ENCODE measurements at places on chromosomes 1 and 21. TPM values are rescaled to one million over a fixed set of nuclear protein-coding genes. Genes with fewer than 3 reads are reported as not detected.

Gene SLC1A7
- polyA plus RNA-seq, result 0.09 TPM

GRCh38 chr21:17231124-17231523, 281.7 kb upstream of the CXADR start:
- no peak for DNase-seq

DNA sequence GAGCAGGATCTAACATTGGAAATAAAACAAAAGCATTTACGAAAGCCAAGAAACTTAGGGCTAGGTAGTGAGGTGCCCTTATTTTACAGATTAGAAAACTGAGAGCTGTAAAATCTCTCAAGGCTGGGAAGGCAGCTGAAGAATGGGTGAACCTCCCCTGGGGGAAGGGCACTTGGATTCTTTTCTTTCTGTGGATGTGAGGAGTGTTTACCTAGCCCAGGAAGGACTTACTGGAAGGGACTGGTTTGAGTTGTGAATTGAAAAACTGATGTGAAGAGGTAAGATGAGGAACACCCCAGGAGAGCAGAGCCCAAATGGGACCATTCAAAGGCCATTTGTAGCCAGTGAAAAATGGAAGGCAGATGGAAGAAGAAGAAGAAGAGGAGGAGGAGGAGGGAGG, 74.7 kb upstream of the NGF start:
- DNase-seq, result no peak

DNA sequence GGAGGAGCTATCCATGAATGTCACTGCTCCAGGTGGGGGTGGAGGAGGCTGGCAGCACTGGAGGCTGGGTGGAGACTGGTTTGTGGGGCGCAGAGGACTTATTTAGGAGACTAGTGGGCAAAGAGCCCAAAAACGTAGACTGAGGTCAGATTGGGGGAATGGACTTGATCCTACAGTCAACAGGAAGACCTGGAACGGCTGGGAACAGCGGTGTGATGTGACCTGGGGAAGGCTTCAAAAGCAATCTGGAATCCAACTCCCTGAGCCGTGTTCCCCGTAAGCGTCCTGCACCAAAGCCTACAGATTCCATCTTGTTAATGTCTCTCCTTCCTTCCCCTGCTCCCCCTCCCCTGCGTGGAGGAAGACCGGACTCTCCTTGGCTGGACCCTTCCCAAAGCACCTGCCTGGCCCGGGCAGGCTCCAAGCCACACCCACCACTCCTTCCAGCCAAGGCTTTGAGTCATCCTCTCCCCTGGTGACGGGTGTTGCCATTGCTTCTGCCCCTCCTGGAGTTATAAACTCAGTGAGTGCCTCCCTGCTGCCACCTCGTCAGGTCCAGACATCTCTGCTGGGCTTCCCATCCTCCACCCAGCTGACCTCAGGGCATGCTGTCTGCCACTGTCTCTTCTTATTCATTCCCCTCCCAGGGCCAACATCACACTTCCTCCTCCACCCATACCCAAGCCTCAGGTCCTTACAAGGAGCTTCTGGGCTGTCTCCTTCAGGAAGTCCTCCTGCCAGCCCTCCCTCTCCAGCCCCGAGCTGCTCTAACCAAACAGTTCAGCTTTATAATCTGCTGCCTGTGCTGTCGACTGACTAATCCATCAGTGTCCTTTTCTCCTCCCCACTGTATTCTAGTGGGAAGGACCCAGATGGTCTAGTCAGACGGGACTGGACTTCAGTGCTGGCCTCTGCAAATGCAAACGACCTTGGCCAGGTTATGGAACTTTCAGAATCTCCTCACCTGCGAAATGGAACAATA, 1.6 kb upstream of the CLSTN1 start:
- DNase-seq, result peak; percentile 46

All from fibroblast of lung (primary cell).